ENCODE measurements at places on chromosomes 13 and 19.

GRCh38 chr19:31572102-31572975, 223.1 kb upstream of the TSHZ3 start:
- H3K27ac ChIP-seq: no peak overlapping the region
- no peaks in the 10 kb centered on the region for H3K36me3 ChIP-seq
- no peak for DNase-seq
- H3K27me3 ChIP-seq: peaks cover 14% of the 10 kb centered on the region
- H3K4me3 ChIP-seq: no peak overlapping the region

DNA sequence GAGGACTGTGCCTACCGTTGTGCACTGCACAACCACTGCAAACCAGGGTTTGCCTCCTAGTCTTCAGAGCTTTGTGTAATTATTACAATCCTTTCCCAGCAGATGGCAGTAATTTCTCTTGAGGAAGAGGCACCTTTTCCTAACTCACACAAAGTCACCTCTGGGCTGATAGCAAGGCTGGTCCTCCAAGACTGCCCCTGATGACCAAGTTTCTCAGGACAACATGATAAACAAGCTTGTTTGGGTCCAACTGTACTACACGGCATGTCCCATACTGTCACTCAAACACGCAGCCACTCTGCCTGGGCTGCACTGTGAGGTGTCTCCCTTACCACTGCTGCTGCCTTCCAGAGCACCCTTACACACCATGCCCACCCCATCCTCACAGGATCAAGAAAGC, 39.3 kb downstream of the RFXAP start:
- no peak for DNase-seq
- no peak overlapping the region for H3K27ac ChIP-seq
- H3K4me1 ChIP-seq: no peaks in the 10 kb centered on the region
- H3K27me3 ChIP-seq: no peaks in the 10 kb centered on the region
- peaks cover 13% of the 10 kb centered on the region for H3K36me3 ChIP-seq

GRCh38 chr19:54475706-54476105, 2.6 kb upstream of the CDC42EP5 start:
- H3K36me3 ChIP-seq: no peaks in the 10 kb centered on the region
- H3K4me1 ChIP-seq: peaks cover 31% of the 10 kb centered on the region
- H3K4me3 ChIP-seq: no peak overlapping the region

DNA sequence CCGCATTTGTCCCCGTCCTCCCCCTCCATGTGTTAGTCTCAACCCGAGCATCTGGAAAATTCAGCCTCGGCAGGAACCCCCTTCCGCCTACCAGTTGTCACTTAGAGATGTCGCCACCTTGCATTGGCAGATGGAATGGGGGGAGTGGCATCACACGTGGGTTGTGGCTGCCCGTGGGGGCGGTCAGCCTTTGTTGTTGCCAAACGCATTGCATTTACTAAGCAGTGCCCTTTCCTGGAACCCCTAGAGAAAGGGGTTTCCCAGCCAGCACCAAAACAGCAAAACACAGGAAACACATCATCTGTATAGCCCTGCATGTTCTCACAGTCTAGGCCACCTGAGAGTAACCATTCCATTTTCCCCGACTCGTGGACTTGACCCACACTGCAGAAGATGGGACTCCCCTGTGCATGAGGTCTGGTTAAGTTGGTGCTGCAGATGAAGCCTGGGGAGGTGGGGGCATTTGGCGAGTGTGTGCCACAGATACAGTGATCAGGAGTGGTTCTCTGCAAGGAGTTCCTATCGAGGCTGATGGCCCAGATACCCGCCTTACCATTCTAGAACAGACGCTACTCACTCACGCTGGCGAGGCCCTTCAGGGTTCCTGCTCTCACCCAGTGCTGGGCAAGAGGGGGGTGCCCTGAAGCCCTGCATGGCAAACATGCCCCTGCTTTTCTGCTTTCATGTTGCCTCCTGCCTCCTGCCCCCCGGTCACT, 38.3 kb downstream of the TMED1 start:
- peaks cover 3% of the 10 kb centered on the region for H3K36me3 ChIP-seq
- H3K4me1 ChIP-seq: no peaks in the 10 kb centered on the region
- no peak overlapping the region for H3K27ac ChIP-seq
- no peak for DNase-seq
- no peak overlapping the region for H3K4me3 ChIP-seq

DNA sequence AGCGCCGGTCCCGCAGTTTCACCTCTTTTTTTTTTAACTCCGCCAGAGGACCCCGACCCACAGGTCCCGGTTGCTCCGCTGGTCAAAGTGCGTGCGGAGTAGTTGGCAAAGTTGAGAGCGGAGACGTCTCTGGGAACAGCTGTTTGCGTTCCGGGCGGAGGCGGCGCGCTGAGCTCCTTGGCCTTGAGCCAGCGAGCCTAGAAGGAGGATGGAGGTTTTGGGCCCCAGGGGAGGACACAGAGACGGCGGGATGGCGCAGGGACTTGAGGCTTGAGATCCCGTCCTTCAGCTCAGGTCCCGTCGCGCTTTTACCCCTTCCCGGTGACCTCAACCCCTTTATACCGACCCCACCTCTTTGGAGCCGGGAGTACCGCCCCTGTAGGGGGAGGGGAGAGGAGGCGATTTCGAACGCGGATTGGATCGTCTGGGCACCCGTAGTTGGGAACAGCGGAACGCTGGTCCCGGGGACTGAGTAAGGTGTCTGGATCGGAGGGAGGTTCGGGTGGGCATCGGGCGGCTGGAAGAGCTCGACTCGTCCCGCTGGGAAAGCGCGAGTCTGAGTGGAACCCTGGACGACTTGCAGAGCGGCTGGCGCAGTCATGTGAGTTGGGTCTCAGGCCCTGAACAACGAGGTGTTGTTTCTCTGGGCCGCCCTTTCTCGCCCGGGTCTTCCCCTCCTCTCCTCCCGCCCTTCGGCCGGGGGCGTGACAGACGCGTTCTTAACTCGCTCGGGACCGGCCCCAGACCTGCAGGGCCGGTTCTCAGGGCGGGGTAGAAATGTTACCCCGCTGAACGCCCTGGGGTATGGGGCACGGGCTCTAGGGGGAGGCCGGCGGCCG, at the start of gene WBP4:
Gene WBP4 (plus strand): TSS at position 435 of the 839 bp plus-strand sequence. CDS start 165 bp downstream, at position 600.
- peaks cover 38% of the 10 kb centered on the region for H3K4me1 ChIP-seq
- peaks cover 14% of the 10 kb centered on the region for H3K27me3 ChIP-seq
- peaks cover 19% of the 10 kb centered on the region for H3K36me3 ChIP-seq
- peak; percentile 93 for DNase-seq
- peak within 1 kb of the TSS; percentile 100 for H3K27ac ChIP-seq

Data from type B pancreatic cell (in vitro differentiated cells).